ENCODE measurements at places on chromosomes 6 and 20.

- DNase-seq, result no peak
These were observed 402.0 kb upstream of the SLC35B3 start for GRCh38 chr6:8837343-8837742.

- no peak for DNase-seq
These were observed 16.7 kb downstream of the RAET1L start for GRCh38 chr6:150008588-150008987.

DNA sequence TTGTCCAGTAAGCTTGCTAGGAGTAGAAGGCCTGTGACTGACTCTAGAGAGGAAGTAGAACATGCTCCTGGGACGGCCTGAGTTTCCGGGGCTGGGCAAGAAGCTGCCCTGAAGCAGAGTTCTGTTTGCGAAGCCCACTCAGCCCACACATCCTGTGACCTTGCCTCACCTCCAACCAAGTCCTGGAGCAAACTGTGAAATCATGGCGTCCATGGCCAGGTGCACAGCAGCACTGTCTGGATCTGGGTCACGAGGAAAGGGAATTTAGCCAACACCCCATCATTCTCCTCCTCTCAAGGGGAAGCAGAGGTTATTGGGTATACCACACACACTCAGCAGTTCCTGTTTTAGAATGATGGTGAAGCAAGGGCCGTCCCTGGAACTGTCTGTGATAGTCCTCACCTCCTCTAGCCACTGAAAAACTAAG lies 87.5 kb downstream of the CRYBG1 start:
- DNase-seq, result no peak

DNA sequence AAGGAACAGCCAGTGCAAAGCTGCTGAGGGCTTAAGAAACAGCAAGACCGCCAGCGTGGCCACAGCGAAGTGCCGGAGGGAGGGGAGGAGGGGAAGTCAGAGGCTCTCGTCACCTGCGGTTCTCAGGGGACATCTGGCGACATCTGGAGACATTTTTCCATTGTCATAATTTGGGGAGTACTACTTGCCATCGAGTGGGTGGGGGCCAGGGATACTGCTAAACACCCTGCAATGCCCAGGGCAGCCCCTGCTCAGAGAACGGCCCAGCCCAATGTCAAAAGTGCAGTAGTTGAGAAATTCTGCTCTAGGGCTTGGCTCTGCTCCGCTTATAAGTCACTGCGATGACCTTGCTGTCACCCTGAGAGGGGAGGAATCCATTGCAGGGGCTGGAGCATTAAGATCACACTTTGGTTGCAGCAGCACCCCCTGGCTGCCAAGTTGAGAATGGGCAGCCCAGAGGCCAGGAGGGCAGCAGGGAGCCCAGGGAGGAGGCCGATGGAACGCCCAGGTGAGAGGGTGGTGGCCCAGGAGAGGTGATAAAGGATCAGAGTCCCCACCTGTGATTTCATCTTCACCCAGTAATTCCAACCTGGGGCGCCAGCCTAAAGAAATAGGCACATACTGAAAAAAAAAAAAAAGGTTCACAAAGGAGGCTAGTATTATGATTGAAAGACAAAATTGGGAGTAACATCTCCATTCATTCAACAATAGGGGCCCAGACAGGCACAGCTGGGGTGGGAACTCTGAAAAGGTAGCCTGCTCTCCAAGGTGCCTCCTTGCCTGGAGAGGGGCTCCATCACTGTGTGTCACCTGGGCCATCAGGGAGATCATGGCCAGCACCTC lies 218.2 kb downstream of the BMP7 start:
- no peak for DNase-seq

DNA sequence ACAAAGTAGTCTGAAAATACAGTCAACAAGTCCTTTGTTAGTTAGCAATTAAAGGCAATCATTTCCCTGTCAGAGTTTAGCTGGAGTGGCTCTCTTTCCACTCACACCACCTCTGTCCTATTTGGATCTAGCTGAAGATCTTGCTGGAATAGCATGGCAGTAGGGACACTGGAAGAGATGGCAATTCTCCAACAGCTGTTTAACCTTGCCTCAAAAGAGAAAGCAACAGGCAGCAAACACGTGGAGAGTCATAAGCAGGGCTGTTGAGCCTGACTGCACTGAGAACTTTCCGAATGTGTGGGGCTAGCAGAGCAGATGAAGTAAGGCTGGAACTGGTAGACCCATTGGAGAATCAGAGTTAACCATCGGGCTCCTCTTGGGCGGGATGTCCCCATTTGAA lies 38.0 kb upstream of the PRSS35 start:
- DNase-seq, result no peak

DNA sequence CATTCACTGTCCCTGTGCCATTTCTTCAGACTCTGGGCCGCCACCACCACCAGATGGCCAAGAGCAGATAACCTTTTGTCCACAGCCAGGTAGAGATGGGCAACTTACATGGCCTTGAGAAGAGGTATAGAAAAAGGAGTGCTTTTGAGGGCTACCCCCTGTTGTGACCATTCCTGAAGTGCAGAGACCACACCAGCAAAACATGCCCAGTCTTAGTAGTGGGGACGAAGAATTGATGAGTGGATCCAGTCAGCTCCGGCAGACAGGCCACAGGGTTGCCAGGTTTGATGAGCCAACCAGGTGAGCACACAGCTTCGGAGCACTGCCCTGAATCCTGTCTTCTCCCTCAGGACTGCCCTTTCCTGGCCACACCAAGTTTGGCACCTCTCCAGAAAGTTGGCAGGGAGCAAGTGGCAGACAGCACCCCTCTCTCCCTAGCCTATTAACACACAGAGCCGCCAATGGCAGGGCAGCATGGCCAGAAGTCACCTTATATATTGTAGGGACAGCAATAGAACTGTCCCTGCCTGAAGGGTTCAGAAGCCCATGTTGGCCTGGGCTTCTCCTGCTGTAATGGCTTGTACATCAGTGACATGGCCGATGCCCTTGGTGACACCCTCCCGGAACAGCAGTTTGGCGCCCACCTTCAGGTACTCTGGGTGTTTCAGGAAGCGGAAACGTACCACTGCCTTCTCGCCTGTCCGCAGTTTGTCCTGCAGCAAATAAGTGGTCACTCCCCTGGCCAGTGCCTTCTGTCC lies 7.8 kb downstream of the GTPBP2 start:
- no peak for DNase-seq

- DNase-seq, result no peak
These were observed 14.9 kb downstream of the IP6K3 start for GRCh38 chr6:33731751-33732282.

DNA sequence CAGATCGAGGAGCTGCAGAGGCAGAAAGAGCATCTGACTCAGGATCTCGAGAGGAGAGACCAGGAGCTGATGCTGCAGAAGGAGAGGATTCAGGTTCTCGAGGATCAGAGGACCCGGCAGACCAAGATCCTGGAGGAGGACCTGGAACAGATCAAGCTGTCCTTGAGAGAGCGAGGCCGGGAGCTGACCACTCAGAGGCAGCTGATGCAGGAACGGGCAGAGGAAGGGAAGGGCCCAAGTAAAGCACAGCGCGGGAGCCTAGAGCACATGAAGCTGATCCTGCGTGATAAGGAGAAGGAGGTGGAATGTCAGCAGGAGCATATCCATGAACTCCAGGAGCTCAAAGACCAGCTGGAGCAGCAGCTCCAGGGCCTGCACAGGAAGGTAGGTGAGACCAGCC lies 26.2 kb downstream of the C20orf173 start:
- DNase-seq, result no peak

- DNase-seq, result no peak
These were observed 77.1 kb downstream of the TMEM170B start for GRCh38 chr6:11614534-11615213.

- no peak for DNase-seq
These were observed 22.2 kb downstream of the FKBP1A start for GRCh38 chr20:1370548-1371110.

Data from Panc1 (cell line).